Activated naive CD4-positive, alpha-beta T cell (primary cell): ENCODE measurements at places on chromosomes 3 and 15.

- DNase-seq = no peak
Measured at GRCh38 chr3:50293079-50293801, 1.0 kb upstream of the IFRD2 start.

DNA sequence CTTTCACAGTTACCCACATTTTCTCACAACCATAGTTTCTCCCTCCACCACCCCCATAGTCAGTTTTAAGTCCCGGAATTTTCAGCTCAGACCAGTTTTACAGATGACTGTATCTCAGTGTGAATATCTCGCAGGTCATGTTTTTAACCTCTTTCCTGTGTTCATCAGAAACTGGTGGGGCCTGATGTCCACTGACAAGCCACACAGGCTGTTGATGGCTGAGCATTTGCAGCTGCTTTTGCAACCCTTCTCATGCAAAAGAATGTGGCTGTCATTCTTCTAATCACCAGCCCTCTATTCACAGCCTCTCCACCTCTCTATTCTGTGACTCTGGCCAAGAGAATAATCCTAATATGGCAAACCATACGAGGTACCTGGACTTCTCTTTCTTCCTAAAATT lies 8.5 kb downstream of the GYG1 start:
- DNase-seq = no peak

GRCh38 chr3:57048052-57048671 lies 12.3 kb upstream of the SPATA12 start:
- DNase-seq = no peak

DNA sequence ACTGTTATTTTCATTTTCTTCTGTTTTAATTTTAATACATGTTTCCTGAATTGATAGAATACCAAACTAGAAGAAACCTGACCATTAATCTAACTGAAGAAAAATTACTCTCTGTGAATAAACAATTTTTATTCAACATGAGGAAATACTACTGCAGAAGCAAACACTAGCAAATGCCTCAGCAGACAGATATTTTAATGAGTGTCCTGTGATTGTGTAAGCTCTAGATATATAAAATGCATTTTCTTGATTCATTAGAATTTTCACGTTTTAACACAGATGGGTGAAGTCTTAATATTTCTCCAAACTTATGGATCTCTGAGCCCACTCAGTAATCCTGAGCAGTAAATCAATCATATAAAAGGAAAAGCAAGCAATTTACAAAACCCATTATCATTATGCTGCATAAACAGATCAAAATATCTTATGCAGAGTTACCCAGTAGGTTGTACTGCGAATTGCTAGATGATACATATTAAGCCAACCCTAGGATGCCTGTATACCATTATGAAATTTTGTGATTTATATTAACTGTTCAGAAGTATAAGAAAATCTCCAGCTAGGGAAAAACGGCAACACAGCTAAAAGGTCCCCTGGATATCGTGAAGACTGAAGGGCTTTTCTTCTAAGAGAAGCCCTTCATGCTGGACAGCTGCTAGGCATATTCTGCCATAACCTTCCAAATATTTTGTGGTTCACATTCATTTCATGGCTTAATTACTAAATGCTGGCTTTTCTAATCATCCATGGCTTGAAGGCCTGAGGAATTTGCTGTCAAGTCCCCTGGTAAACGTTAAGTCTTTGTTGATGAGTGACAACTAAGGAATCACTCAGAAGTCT lies 157.7 kb upstream of the TGFBR2 start:
- DNase-seq = no peak

GRCh38 chr3:126439346-126439967 lies 36.2 kb downstream of the ZXDC start:
- DNase-seq = no peak

DNA sequence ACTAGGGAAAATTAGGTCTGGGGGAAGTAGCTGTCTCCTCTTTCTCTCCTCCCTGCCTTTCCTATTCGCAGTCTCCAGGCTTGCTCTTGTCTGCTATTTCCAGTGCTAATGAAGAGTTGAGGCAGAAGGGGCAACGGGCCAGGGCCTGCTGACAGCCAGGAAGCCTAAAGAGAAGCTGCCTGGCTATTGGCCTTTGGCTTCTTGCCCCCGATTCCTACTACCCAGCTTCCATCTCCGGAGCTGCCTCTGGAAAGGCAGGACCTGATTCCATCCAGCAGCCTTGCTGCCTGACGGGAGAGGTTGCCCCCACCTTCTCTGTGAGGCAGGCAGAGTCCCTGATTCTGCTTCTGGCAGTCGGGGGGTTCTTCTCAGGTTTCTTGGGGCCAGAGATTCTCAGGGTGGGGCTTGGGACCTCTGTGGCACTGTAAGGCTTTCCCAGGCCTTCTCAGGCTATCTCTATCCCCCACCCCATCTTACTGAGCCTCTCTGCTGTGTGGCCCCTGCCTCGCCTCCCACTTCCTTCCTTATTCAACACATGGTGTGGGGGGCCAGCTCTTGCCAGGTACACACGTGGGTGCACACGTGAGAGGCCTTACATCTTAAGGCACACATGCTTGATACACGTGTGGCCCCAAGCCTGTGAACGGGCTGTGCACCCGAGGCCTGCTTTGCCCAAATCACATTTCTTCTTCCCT lies 18.2 kb upstream of the JMJD7 start:
- no peak for DNase-seq

GRCh38 chr3:15271030-15271429 lies 61.4 kb downstream of the SH3BP5 start:
- no peak for DNase-seq

DNA sequence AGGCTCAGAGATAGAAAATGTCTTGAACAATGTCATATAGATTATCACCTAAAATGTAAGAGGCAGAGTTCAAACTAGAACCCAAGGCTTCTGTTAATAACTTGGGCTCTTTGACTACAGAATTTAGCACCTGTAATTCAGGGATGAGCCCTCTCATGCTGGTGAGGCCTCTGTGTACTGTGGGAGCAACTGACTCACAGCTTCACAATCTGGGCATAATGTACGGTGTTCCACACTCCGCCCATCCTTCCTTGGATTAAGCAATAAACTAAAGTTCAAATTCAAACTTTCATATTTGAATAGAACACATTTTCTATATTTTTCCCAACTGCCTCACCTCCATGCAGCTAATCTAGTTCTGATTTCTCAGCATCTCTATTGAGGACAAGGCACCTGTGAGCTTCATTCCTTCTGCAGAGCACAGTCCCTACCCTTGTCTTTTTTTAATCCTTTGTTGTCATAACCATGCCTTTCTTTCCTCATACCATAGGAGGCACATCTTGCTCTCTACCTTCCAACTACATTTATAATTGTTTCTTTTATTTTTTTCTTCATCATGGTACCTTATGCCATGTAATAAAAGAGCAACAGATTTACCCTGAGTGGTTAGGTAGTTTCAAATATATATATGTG lies 392.1 kb downstream of the NLGN1 start:
- DNase-seq = no peak

- DNase-seq = no peak
Measured at GRCh38 chr3:157182879-157183278, 22.9 kb upstream of the CCNL1 start.

GRCh38 chr15:49751191-49751590 lies 130.3 kb downstream of the DTWD1 start:
- no peak for DNase-seq

GRCh38 chr15:59237924-59238331 lies 31.3 kb downstream of the LDHAL6B start:
- DNase-seq = no peak

GRCh38 chr15:29887721-29888120 lies 65.5 kb upstream of the TJP1 start:
- no peak for DNase-seq

- DNase-seq = no peak
Measured at GRCh38 chr3:74273091-74273490, 341.4 kb downstream of the CNTN3 start.

DNA sequence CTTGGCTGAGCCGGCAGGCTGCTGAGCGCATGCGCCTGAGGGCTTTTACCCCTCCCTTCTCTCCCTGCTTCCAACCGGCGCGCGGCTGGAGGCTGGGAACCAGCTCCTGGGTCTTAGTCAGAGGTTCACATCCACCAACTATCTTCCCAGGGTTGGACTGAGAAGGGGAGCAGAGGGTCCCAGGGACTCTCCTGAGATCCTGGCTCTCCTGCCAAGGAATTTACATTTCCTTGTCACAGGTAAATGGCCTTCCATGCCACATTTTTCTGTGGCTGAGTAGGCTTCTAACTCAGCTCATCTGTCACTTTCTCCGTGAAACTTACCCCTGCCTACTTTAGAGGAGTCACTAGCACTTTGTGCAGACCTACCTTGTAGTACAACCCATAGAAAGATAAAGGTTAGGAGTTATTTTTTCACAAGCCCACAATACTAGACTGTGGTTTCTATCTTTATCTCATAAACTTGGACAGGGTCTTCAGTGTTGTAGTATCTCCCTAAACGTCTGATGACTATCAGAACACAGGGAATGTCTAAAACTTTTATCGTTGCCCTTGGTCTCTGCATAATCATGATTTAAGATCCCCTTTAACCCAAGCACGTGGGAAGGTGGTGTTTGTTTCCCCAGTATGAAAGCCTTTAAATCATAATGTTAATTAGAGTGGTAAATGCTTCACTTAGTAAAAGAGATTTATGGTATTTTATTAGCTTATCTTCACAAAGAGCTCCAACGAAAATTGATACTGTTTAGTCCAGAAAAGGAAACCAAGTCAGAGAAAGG lies 638 bp upstream of the TBC1D5 start:
- DNase-seq = no peak

DNA sequence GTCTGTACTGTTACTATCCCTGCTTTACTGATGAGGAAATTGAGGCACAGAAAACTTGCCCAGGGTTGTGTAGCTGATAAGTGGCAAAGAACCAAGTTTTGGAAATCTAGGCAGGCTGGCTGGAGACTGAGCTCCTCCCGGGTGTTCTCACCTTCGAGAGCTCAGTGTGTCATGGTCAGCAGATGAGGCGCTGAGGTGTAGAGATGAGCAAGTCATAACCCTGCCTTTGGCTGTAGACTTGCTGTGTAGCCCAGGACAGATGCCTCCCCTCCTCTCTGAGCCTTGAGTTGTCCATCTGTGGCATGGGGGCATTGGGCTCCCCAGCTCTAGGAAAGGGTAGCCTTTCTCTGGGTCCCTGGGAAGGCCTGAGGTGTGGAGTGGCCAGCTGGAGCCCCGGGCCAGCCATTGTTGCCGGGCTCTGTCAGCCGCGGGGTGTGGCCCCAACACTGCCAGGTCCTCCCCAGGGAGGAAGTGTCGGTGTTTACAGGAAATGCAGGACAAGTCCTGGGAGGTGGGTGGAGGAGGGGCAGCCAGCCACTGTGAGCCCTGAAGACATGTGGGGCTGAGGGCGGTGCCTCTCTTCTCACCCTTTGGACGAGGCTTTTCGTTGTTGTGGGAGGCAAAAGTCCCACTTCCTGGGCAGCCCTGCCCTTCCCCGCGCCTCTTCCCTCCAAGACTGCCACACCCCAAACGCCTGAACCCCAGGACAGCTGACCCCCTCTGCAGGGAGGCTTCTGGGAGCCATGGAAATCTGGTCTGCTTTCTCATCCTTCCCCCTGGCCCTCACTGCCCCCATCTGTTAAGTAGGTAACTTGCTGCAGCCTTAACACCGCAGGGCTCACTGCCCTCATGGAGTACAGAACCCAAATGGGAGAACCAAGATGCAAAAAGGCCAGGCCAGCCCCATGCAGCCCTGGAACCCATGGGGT lies 29.1 kb downstream of the FGD5 start:
- DNase-seq = no peak

DNA sequence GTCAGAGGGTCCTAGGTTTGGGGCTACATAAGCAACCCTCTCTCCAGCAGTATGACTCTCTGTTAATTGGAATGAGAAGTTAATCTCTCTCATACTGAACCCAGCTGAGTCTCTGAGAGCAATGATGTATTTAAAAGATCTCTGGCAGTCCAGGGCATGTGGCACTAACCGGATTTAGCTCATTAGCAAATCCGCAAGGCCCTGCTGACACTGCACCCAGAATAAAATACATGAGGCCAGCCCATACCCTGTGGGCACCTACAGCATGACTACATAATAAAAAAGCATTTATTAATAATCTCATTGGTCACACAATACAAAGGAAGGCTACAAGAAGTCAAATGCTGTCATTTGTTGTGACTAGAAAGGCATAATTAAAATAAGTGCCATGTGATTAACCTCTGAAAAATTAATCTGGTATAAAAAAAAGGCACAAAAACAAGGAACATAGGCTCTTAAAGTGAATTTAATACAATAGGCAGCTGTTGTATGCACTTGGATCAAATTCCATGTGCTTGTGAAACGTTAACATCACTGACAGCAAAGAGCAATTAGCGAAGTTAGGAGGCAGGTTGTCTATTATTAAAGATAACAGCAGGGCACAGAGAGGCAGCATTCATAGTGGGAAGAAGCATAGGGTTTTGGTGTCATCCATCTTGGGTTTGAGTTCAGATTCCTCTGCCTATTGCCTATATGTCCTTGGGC lies 381.2 kb downstream of the WDR72 start:
- no peak for DNase-seq

GRCh38 chr15:94887391-94887790 lies 656.0 kb downstream of the MCTP2 start:
- no peak for DNase-seq

- DNase-seq = peak; percentile 56
Measured at GRCh38 chr15:68795298-68795848, 25.3 kb downstream of the ANP32A start.

DNA sequence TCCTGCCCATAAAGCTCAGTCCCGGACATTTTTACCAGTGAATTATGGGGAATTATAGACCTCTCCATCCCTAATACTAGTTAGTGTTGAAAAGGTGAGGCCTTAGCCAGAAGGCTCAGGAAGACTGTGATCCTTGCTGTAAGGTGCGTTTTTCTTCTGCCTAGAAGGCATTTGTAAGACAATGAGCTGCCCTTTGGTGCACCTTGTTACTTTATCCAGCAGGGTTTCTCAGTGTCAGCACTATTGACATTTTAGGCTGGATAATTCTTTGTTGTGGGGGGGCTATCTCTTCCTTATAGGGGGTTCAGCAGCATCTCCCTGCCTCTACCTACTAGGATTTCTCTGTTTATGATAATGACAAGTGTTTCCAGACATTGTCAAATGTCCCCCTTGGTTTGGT lies 108.1 kb upstream of the ABHD17C start:
- DNase-seq = no peak

DNA sequence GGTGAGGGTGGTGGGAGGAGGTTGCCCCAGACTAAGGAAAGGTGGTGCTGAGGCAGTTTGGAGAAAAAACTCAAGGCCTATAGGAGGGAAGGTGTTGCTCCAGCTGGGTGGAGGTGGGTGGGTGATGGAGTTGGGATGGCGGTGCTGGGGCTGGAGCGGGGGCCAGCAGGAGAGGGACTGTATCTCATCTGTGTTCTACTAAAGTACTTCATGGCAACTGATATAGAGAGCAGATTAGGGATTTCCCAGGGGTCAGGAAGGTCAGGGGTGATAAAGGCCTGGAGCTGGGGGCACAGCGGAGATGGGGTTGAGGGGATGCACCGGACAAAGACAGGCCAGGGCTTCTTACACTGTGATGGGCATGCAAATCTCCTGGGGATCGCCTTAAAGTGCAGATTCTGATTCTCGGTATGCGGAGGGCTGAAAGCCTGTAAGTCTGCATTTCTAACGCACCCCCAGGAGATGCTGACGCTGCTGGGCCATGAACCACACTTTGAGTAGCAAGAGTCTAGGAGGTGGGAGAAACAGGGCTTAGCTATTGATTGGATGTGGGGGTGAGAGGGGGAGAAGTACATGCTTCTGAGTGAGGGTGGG lies 4.2 kb downstream of the KLHL40 start:
- no peak for DNase-seq

- no peak for DNase-seq
Measured at GRCh38 chr15:41566121-41566885, 7.3 kb downstream of the TYRO3 start.

- peak; percentile 29 for DNase-seq
Measured at GRCh38 chr15:90143166-90143655, 40.9 kb upstream of the IDH2 start.

GRCh38 chr3:148873270-148873927 lies 8.3 kb downstream of the CPA3 start:
- no peak for DNase-seq

- no peak for DNase-seq
Measured at GRCh38 chr3:133294253-133294652, 105.6 kb upstream of the BFSP2 start.
